ENCODE measurements at places on chromosomes 2 and 18.

DNA sequence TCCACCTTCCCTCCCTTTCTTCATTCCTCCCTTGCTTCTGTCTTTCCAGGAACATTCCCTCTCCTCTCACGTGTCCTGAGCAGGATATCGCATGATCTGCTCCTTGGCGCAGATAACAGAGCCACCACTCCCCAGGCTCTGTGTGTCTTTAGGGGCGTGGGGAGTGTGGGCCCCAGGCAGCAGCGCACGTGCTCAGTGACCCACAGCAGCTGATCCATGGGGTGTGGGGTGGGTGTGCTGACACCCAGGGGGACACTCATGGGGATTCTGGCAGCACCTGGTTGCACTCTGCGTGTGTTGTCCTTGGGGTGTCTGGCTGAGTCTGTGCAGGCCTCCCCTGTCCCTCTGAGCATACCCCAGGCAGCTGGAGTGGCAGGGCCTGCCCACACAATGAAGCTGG is 9.9 kb upstream of the FOSL2 start:
- DNase-seq = no peak

GRCh38 chr2:139737659-139738058 is 957.5 kb upstream of the NXPH2 start:
- no peak for DNase-seq

DNA sequence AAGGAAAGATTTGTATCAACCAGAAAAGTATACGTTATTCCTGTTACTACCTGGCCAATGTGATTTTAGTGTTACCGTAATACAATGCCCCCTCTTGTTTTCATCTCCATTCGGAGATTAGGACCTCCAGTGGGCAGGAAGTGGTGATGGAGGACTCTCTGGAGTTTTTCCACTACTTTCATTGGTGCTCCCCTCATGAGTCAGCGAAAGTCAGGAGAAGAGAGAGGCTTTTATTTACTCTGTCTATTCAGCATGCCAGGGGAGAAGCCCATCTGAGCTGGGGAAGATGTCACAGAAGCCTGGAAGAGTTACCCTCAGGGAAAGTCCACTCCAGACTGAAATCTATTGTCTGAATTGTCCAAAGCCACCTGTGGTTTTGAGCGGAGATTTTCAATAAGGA is 88.2 kb upstream of the THUMPD2 start:
- DNase-seq = no peak

- no peak for DNase-seq
These were observed 3.9 kb downstream of the EPB41L5 start for GRCh38 chr2:120016800-120017199.

DNA sequence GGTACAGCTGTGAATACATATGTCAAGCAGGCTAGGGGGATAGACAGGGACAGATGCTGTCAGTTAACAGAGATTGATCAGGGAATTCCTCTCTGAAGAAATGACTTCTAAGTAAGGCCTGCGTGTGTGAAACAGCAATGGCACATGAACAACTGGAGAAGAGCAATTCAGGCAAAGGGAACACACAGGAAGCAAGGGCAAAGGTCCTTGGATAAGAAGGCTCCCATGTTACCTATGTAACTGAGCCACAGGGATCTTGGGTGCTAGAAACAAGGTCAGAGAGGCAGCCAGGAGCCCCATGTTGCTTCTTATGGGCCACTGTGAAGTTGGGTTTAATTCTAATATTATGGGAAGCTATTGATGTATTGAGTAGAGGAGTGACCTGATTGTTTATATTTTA is 373.7 kb upstream of the ACVR2A start:
- no peak for DNase-seq

DNA sequence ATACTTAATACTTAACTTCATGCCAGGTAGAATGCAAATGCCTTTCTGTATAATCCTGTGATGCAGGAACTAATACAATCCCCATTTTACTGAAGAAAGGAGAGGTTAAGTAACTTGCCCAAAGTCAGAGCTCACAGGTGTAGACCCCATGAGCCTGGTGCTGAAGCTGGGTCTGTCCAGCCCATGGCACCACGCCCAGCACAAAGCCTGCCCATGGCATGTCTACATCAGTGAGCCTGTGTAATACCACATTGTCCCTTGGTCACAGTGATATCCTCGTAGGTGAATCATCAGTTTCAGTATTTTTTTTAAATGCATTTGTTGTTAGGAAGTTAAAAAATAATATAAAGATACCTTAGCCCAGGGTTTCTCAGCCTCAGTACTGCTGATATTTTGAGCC is 69.9 kb upstream of the MCFD2 start:
- DNase-seq = peak; percentile 73

- DNase-seq = no peak
These were observed 388.7 kb upstream of the MYT1L start for GRCh38 chr2:2719781-2720180.

DNA sequence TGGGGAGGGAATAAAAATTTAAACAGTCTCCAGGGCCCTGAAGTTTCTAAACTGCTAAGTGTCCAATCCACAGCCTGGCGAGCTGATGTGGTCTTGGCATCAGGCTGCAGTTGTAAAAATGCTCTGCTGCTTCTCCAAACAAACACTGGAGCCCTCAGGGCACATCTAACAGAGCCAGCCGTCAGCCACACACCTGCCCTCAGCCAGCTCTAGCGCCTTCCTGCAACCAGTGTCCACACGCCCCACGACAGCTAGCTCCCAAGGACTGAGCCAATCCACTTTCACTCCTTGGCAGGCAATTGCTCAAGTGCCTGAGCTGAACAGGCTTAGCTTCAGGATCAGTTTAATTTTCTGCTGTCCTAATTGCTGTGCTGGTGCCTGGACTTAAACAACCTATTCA is 446.4 kb upstream of the RAB12 start:
- DNase-seq = no peak

DNA sequence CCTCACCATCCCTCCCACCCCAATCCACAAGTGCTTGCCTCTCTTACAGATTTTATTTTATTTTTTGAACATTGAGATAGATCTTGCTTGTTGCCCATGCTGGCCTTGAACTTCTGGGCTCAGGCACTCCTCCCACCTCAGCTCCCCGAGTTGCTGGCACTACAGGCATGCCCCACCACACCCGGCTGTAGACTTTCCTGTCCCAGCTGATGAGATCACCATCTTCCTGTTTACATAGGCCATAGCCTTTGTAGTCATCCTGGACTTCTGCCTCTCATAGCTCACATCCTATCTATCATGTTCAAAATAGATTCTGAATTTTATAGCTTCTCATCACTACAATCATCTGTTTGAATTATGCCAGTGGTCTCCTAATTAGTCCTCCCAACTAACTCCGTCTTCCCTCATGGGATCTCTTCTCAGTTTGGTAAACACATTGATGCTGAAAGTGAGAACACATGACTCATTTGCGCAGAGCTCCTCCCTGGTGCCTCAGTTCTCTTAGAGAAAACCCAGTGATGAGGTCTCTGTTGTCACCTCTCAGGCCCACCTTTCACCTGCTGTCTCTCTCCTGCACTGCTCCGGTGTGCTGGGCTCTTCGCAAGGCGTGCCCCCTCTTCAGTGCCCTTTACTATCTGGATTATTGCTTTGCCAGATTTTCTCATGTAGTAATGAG is 243.0 kb downstream of the ZNF407 start:
- peak; percentile 3 for DNase-seq

DNA sequence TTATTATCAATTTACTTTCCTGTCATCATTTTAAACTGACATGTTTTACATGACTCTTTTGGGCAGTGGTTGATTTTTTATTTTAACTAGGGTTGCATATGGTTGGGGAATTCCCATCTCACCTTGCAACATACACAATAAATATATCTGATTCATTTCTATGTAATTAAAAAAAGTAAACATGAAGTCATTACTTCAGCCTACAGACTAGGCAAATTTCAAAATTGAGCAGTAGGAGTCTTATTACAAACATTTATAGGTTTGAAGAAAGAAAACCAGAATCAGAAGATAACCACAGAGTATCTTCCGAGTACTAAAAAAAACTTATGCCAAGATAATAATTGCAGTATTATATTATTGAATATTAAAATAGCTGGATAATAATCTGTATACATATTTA is 377.0 kb upstream of the VRK2 start:
- DNase-seq = no peak

- no peak for DNase-seq
These were observed 62.1 kb downstream of the TMEM17 start for GRCh38 chr2:62443886-62444285.

DNA sequence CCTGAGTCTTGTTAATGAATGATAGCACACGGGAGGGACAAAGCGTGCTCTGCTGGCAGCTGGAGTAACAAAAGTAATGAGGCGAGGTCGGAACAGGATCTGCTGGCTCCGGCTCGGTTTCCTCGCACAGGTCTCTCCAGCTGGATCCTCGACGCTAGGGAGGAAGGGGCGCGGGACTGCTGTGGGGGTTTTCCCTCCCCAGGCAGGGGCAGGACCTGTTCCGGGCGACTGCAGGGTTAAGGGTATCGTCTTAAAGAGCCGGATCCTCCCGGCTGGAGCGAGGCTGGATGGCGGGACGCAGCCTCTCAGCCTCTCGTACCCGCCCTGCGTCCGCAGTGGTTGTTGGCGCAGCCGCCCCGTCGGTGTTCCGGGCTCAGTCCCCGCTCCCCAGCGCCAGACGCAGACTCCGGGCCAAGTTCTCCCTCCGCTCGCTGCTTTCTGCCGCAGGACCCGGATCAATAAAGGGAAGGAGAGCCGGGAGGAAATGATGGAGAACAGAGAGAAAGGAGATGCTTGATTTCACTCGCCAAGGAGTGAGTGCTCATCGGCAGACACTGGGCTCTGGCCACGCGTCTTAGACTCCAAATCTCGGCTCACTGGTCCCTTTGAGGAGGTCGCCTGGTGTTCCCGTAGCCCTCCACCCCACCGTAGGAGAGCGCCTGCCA is 1.1 kb upstream of the LIPG start:
- no peak for DNase-seq

- no peak for DNase-seq
These were observed 26.1 kb upstream of the FAM237A start for GRCh38 chr2:206616151-206616550.

GRCh38 chr2:210250622-210251021 is 25.4 kb upstream of the ACADL start:
- no peak for DNase-seq

- DNase-seq = no peak
These were observed 69.1 kb downstream of the ANKRD62 start for GRCh38 chr18:12162786-12163185.

- no peak for DNase-seq
These were observed 62.0 kb upstream of the MRPS9 start for GRCh38 chr2:104975851-104976250.

DNA sequence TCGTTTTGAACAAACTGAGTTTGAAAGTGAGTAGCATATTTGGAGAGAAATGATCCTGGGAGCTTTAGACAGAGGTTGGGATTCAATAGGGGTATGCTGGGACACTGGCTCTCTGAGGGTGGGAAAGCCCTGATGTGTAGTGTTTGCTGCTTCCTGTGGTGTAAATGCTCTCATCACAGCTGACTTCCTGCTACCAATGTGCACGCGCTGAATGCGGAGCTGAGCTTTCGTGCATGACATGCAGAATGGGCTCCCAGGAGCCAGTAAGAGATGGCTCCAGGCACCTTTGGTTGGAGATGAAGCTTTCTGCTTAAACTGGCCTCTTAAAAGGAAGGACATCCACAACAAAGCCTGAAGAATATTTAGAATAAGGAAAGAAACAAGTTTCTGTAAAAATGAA is 224.1 kb upstream of the CCDC150 start:
- peak; percentile 8 for DNase-seq

GRCh38 chr2:149167941-149168340 is 129.4 kb downstream of the LYPD6B start:
- no peak for DNase-seq

DNA sequence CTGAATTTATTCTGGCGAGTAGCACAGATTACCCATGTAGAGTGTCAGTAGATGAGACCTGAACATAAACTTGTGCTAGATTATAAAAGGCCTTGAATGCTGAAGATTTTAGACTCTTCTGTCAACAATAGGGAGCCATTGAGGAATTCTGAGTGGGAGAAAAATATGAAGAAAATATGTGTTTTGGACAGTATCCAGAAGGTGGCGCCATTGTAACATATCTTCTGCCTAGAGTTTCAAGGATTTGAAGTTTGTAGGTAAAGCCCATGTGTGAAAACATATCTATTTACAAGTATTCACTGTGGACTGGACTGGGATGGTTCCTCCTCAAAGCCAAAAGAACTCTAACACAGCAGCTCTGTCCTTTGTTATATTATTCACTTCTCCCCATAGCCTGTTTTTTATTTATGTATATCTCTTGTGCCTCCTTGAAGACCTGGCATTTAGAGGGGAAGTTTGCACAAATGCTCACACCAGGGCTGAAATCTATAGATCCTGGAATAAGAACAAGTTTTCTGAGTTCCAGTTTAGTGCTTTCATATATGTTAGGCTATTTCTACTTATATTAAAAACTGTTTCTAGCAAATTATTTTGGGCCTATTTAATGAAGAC is 124.9 kb downstream of the RDH14 start:
- peak; percentile 36 for DNase-seq

DNA sequence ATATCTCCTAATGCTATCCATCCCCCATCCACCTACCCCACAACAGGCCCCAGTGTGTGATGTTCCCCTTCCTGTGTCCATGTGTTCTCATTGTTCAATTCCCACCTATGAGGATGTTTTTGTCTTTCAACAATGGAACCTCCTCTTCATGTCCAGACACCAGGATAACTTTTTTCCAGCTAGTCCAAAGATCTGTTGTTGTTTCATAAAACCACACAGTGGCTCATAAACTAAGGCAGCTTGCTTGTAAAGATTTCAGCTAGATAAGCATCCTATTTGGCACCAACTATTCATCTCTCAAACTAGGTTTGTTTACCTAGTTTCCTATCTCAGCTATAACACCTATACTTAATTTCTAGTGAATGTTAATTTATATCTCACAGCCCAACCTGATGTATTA is 937.7 kb downstream of the TRIB2 start:
- no peak for DNase-seq

DNA sequence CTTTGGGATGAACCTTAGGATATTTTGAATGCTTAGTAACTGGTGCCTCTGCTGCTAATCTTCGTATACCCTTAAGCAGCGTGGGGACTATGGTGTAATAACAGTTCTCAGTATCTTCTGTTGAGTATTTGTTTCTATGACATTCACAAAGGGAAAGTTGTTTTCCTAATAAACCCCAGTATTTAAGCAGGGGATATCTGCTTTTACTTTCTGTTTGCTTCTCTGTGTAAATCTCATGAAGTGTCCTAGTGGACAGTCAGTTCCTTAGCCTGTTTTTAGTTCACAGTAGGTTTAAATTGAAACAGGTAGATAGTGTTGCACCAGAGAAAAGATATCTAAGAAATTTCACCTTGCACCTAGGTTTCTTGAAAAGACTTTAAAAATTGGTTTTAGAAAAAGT is 14.9 kb downstream of the KIAA1328 start:
- DNase-seq = no peak

DNA sequence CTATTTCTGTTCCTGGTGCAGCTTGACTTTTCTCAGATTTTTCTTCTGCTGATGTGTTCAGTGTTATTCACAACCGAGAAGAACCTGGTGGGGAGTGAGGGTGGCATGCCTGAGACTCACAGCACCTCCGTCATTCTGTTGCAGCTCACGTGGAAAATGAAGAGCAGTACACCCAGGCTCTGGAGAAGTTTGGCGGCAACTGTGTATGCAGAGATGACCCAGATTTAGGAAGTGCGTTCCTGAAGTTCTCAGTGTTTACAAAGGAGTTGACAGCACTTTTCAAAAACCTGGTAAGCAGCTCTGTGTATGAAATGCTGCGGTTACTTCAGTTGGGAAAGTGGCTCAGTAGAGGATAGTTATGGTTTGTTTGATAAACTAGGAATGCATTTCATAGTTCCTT is 90.5 kb downstream of the ASAP2 start:
- DNase-seq = no peak
